ENCODE measurements at places on chromosomes 5 and 9. TPM values are rescaled to one million over a fixed set of nuclear protein-coding genes. Genes with fewer than 3 reads are reported as not detected.

Gene CCIN
- not detected for polyA plus RNA-seq

Gene PCDHB10
- 0.34 TPM for polyA plus RNA-seq

Gene TMEM215
- polyA plus RNA-seq, result not detected

Gene MEGF10
- polyA plus RNA-seq, result not detected

DNA sequence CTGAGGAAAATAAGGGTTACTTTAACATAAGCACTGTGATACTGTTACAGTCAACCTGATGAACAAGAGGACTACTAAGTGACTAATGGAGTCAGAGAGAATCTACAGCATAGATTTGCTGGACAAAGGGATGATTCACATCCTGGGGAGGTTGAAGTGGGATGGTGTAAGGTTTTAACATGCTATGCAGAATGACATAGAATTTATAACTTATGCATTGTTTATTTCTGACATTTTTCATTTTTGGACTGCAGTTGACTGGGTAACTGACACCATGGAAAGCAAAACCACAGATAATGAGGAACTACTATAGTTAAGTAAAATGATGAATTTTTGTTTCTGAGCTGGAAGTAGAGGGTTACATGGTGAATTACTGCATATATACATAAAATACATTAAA lies 389.2 kb downstream of the MAT2B start:
- peak; percentile 64 for DNase-seq

- peak; percentile 37 for DNase-seq
These were observed 5.4 kb upstream of the PITX1 start for GRCh38 chr5:135039271-135040033.

- peak; percentile 1 for DNase-seq
These were observed 1740.9 kb upstream of the CDH9 start for GRCh38 chr5:28779161-28779754.

- DNase-seq, result no peak
These were observed 85.3 kb downstream of the XRCC4 start for GRCh38 chr5:83162601-83163000.

- DNase-seq, result no peak
These were observed 20.1 kb upstream of the HAPLN1 start for GRCh38 chr5:83740741-83741140.
